ENCODE measurements at places on chromosomes 3 and 15.

DNA sequence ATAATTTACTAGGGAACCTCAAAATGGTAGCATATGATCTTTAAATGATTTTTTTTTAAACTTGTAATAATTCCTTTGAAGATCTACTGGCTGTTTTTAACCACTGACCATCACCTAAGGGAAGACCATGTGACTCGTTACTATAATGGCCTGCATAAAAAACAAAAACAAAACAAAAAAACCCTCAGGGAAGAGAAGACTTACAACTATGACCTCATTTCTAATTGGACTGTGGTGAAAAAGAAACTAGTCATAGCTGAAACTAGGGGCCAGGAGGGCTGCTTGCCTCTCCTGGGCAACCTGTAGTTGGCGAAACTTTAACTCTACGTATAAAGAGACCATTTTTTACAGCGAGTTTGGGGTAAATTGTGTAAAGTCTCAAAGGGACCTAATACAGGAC is 23.0 kb downstream of the PAQR9 start:
- no peak for DNase-seq

DNA sequence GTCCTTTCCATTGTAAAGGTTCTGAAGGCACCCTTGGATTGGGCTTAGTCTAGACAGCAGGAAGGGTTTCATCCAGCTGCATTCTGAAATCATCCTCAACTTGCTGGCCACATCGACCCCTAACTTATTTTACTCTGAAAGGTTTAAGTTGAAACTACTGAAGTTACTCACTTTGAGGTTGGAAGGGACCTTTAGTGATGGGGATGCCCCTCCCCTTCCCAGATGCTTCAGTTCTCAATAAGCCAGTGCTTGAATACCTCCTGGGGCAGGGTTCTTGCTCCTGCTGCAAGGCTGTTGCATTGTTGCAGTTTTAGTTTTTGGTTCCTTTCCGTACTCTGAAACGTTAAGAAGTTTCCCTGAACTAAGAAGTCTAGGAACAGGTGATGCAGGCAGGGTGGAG is 26.4 kb downstream of the FGD5 start:
- DNase-seq: no peak

GRCh38 chr3:25820366-25820765 is 30.5 kb downstream of the OXSM start:
- DNase-seq: no peak

GRCh38 chr15:57821826-57822225 is 115.3 kb downstream of the POLR2M start:
- no peak for DNase-seq

DNA sequence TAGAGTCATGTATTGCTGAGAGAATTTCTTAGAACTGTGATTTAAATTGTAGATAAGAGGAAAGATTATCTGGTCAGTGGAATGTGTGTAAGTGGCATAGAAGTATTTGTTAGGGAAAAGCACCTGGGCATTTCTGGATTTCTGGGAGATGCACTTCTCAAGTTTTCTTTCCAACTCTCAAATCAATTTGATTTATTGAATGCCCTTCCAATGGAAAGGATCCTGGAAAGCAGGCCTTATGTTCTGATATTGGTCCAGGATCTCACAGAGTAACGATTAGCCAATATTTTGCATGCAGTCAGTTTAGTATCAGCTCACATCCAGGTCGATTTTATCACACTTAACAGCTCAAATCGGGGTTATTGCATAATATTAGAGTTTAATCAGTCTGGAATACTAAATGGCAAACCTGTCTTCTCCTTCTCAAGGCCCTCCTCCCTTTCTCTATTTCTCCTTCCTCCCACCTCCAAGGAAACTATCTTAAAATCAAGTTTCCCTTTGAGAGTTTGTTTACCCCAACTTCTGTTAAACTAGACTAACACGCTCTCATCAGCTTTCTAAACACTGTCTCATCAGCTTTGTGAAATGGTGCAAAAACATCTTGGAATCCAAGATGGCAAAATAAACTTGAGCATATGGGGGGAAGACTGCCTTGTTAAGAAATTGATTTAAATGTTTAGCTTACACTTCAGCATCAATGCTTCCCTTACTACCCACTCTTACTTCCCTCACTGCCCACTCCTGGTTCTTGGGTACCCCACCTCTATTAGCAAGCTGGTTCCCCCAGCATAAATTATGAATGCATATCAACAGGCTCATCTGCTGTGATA is 9.5 kb downstream of the SOX2 start:
- no peak for DNase-seq

- no peak for DNase-seq
Measured at GRCh38 chr3:115626006-115626409, 2.7 kb downstream of the GAP43 start.

GRCh38 chr3:42419563-42419962 is 9.2 kb upstream of the LYZL4 start:
- no peak for DNase-seq

GRCh38 chr3:193040836-193041672 is 123.4 kb upstream of the MB21D2 start:
- DNase-seq: peak; percentile 11

GRCh38 chr3:193978030-193978429 is 157.9 kb upstream of the HES1 start:
- no peak for DNase-seq

GRCh38 chr3:29511701-29512100 is 230.8 kb downstream of the RBMS3 start:
- no peak for DNase-seq

DNA sequence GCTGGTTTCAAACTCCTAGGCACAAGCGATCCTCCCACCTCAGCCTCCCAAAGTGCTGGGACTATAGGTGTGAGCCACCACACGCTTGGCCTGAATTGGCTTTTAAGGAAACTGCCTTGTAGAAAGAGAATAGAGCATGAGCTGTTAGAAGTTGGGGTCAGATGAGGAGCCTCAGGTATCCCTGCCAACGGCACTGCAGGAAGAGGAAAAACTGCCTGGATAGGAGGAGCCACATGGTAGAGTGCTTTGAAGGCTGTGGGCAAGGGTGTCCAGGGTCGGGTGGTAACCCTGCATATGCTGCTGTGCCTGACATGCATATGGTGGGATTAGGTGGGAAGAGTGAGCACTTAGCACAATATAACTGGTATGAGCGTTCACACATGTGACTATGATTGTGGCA is 55.0 kb downstream of the BSN start:
- no peak for DNase-seq

GRCh38 chr3:28239108-28239507 is 2.3 kb upstream of the CMC1 start:
- DNase-seq: no peak

GRCh38 chr15:57677204-57677603 is 29.3 kb upstream of the POLR2M start:
- DNase-seq: no peak

DNA sequence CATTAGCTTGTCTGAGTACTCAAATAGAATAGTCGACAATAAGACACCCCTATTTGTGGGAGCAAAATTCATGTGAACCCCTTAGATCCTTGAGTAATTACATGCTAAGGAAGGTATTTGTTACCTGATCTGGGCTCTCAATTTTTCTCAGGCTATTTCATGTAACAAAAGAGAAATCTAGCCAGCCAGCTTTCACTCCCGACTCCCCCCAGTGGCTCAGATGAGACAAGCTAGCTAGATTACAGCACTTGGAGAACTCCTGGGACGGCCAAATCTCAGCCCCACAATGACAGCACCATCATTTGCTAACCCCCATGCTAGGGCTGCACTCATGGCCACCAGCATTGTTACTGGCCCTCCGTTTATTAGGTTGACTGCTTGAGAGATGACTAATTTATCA is 41.3 kb downstream of the GLDN start:
- DNase-seq: no peak

GRCh38 chr3:68751888-68752287 is 180.5 kb downstream of the TAFA4 start:
- DNase-seq: no peak

DNA sequence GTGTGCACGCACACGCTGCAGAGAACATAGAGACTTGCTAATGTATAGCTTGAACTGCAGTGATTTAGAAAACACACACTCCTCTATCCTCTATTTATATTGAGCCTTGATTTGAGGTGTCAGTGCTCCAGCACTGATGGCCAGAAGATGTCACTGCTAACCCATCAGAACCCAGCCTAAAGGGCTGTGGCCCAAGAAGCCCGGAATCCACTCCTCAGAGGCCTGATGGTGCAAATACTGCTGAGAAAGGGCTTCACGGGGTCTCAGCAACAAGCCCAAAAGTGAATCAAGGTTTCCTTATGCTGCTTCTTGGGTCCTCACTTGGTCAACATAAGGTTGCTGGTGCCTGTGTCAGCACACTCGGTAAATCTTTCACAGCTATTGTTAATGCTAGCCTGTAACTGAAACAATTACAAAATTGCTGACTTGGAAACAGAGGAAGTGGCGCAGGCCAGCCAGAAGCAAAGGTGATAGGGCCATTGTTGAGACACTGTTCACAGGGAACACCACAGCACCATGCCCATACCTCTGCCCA is 60.3 kb downstream of the HEG1 start:
- peak; percentile 52 for DNase-seq

DNA sequence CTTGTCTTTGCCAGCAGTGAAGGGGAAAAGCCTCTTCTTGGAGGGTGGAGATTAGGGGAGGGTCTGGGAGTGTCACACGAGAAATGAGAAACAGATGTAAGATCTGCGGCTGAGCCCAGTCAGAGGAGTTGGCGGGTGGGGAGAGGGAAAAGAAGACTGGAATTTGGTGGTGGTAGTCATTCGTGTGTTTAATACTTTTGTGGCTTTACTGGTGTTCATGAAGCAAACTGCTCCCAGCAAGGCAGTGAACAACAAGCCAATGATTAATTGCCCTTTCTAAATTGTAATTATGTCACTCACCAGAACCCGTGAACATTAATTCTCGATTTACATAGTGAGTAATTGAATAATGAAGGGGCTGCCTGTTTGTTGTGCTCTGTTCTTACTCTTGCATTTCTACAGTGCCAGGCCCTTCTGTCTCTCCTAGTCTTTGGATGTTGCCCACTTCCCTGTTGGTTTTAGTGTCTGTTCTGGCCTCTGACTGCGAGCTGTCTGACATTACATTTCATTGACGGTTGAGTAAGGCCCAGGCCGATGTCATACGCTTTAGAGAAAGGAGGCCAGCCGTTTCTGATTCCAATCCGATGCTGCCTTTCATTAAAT is 78.0 kb downstream of the CHCHD6 start:
- DNase-seq: peak; percentile 18

GRCh38 chr3:5310509-5310908 is 123.0 kb downstream of the EDEM1 start:
- DNase-seq: no peak

GRCh38 chr3:14820156-14820555 is 1.4 kb downstream of the FGD5 start:
- no peak for DNase-seq

DNA sequence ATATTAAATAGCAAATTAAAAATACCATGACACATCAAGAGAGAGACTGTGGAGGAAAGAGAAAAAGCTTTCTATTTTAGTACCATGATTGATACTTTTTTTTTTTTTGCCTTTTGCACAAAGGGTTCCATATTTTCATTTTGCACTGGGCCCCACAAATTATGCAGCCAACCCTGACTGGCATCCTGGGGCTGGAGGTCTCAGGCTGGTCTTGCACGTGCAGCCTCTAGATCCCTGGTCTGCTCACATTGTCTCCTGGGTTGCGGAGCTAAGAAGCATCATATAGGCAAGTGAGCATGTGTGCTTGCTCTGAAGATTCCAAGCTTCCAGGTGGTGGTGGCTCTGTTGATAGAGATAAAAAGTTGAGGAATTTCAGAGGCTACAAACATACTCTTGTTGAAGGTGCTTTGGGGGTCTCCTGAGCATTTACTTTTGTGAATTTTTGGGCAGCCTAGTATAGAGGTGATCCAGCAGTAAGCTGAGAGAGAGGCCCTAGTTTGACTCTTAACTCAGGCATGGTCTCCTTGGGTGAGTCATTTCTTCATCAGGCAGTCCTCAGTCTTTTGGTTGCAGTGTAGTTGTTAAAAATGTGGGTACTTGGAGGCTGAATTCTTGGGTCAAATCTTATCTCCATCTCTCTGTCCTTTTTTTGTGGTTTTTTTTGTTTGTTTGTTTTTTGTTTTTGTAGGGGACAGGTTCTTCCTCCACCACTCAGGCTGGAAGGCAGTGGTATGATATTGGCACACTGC is 31.3 kb downstream of the SMAD3 start:
- no peak for DNase-seq

GRCh38 chr3:30646181-30646876 is 39.9 kb downstream of the TGFBR2 start:
- DNase-seq: no peak

GRCh38 chr3:184741259-184741556 is 29.3 kb upstream of the MAGEF1 start:
- DNase-seq: no peak

GRCh38 chr15:100595964-100596363 is 6.0 kb downstream of the LINS1 start:
- DNase-seq: no peak

DNA sequence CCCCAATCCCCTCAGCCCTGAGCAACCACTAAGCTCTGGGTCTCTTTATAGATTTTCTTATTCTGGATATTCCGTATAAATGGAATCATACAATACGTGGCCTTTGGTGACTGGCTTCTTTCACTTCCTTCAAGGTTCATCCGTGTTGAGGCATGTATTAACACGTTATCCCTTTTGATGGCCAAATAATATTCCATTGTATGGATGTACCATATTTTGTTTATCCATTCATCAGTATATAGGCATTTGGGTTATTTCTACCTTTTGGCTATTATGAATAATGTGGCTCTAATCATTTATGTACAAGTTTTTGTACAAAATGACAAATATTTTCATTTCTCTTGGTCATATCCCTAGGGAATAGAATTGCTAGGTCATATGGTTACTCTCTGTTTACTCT is 284.4 kb downstream of the FAM43A start:
- no peak for DNase-seq

DNA sequence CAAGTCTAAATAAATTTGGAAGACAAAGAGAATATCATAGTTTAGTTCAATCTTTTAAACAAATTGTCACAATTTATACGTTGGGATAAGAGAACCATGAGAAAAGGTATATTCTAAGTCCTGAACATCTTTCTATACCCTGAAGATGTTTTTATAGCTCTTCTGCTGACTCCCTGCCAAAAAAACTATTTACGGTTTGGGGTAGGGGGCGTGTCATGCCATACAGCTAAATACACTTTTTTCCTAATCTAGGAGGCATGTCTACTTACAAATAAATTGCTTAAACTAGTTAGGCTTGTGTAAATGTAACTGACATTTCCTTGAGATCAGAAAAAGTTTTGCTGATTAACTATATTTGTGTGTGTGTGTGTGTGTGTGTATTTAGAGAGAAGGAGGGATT is 163.3 kb downstream of the PGPEP1L start:
- no peak for DNase-seq

GRCh38 chr3:139317660-139318430 is 26.0 kb upstream of the MRPS22 start:
- no peak for DNase-seq

GRCh38 chr3:189204167-189204866 is 32.5 kb downstream of the TPRG1 start:
- no peak for DNase-seq

DNA sequence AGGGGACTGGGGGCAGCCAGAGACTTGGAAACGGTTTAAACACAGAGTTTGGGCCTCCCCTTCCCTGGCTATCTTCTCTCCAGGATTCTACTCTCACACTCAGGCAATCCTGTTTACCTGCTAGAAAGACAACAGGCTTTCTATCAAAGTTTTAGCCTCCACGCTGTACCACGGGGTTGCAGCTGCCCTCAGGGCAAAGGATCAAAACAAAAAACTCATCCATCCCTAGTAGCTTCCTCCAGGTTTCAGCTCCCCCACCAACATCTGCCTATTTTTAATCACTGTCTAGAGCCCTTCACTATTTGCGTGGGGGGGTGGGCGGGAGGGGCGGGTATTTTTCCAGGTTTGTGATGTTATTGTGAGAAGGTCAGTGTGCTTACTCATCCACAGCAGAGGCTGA is 286.8 kb upstream of the TRIM42 start:
- no peak for DNase-seq

- no peak for DNase-seq
Measured at GRCh38 chr3:136042608-136043221, 77.2 kb downstream of the PPP2R3A start.
